Thyroid gland (tissue), 4 donors: ENCODE measurements at places on chromosomes 5 and 9.

DNA sequence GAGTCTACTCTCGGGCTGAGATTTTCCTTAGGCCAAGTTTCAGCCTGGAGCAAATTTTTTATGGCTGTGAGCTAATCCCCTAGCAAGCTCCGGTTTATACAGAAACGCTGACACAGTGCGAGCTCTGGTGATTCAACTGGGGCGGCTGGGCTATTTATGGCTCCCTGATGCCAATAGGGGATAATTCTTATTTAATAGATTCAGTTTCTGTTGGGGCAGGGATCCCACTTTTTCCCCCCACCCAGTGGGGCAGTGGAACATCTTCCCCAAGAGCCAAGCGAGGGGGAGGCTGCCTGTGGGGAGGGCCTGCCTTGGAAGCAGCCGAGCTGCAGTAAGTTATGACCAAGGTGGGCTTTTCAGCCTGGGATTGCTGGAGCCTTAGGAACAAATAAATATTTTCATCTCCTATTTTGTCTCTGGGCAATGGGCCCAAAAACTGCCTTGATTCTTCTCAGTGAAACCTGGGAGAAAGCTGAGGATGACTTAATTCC, 129.1 kb downstream of the MACROH2A1 start:
- no peak for DNase-seq

GRCh38 chr9:370086-370485, 155.4 kb downstream of the DOCK8 start:
- DNase-seq = no peak

GRCh38 chr5:109982966-109983534, 293.3 kb downstream of the MAN2A1 start:
- no peak for DNase-seq

DNA sequence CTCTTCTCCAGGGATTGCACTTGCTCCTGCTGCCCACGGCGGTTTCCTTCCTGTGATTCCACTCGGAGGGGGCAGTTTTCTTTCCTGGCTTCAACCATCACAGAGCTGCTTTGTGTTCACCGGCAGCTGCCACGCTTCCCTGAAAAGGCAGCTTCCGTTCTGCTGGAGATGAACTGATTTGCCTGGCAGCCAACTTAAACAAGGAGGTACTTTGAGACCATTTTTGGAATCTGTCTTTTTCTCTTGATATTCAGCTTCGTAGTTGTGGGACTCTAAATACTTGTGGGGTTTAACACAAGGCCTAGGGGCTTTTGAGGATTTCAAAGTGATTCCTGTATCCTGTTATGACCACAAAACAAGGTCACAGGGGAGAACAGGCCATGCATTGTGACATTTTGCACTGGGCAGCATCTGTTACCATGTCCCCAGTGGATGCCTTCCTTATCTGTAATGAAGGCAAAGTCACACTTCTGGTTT, 192.0 kb downstream of the MTRR start:
- no peak for DNase-seq

GRCh38 chr5:25552871-25553481, 908.2 kb upstream of the CDH10 start:
- DNase-seq = no peak

GRCh38 chr9:37350486-37351190, 71.9 kb upstream of the GRHPR start:
- DNase-seq = no peak
